T1000 (cell line): ENCODE measurements at places on chromosomes 3 and 15.

DNA sequence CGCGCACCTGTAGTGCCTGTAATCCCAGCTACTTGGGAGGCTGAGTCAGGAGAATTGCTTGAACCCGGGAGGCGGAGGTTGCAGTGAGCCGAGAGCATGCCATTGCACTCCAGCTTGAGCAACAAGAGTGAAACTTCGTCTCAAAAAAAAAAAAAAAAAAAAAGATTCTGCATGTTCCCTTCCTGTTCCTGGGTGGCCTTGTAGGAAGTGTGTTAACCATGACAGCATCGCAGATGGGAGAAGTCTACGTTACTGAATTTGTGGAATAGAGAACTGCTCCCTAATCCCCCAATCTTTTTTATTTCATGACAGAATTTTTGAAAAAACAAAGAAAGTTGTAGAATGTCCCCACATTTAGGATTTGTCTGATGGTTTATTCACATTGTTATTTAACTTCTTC, 45.4 kb downstream of the FOXL2 start:
- no peak for DNase-seq

GRCh38 chr3:67433109-67433508, 221.3 kb downstream of the SUCLG2 start:
- no peak for DNase-seq

GRCh38 chr15:63040954-63041353, 1.6 kb upstream of the TPM1 start:
- DNase-seq = no peak

DNA sequence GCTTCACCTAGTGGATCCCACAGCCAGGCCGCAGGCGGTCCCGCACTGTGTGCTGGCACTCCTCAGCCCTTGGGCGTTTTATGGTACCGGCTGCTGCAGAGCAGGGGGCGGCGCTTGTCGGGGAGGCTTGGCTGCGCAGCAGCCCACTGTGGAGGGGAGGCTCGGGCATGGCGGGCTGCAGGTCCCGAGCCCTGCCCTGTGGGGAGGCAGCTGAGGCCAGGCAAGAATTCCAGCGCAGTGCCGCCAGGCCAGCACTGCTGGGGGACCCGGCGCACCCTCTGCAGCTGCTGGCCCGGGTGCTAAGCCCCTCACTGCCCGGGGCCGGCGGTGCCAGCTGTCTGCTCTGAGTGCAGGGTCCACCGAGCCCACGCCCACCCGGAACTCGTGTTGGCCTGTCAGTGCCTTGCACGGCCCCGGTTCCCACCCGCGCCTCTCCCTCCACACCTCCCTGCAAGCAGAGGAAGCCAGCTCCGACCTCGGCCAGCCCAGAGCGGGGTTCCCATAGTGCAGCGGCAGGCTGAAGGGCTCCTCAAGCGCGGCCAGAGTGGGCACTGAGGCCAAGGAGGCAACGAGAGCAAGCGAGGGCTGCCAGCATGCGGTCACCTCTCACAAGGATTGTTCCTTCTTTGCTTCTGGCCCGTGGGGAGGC, 435.0 kb upstream of the ATP10A start:
- no peak for DNase-seq

DNA sequence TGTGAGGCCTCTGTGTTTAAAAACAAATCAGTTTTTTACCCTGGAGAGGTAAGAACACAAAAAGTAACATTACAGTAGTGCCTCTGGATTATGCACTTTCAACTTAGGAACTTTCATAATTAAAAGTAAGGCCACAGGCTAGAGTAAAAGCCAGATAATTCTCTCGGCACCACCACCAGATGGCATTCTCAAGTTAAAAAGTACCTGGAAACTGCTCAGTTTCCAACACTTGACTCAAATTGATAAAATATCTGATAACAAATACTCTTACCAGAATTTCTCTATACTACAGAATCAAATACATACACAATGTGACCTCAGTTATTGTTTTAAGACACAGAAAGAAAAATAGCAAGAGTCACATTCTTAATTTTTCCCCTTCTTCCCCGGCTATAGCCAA, 19.9 kb downstream of the SPICE1 start:
- no peak for DNase-seq

GRCh38 chr3:197730200-197730599, 6.5 kb downstream of the RUBCN start:
- DNase-seq = peak; percentile 18

GRCh38 chr15:85563328-85563727, 182.9 kb downstream of the AKAP13 start:
- no peak for DNase-seq

DNA sequence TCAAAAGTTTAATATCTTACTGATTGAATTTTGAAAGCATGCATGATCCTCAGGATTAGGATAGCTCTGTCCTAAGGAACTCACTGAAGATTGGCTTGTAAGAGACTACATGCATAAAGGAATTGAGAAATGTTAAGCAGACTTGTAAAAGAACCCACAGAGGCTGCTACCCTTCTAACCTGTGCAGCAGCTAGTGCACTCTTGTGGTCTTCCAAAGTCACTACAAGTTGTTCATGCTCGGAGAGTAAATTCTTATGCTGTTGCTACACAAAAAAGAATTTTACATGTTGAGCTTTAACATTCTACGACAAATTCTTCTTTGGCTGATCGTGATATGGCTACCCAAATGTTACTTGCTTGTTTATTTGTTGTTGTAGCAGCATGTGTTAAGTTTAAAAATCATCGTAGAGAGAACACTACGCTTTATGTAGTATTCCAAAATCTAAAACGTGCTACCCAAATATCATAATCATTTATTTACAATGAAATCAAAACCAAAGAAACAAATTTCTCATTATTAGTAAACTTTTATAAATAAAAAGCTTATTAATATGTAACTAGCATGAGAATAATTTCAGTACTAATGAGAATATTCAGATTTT, 55.0 kb downstream of the GOLIM4 start:
- DNase-seq = no peak

GRCh38 chr3:179794355-179794754, 141.5 kb downstream of the USP13 start:
- DNase-seq = no peak

- DNase-seq = peak; percentile 75
Measured at GRCh38 chr3:63911873-63912767, at the start of gene SCAANT1. SCAANT1 (minus strand) TSS chr3:63912383.

DNA sequence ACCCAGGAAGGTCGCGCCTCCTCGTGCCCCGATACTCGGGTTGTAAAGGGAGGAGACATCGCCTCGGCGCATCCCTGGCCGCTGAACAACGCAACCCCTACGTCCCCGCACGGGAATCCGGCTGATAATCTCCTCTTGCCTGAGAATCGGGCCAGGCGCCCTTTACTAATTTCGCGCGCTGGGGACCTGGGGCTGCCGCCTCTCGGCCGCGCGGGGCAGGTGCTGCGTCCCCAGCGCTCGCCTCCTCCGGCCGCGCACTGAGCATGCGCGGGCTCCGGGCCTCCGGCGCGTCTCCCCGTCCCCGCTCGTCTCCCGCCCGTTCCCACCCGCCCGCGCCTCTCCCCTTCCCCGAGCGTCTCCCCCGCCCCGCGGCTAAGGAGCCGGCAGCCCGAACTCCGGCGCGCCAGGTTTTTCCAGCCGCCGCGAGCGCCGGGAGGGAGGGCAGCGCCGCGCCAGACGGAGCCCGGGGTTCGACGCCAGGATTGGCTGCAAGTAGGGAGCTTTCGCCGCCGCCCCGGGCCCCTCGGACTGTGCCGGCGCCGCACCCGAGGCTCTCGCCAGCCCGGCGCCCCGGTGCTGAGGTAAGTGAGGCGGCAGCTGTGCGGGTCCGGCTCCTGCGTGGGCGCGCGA, at the start of gene CNTN4:
Gene CNTN4, plus strand, starts transcription at position 469 of the 630 bp plus-strand sequence.
- DNase-seq = peak; percentile 82

GRCh38 chr3:15501126-15501525, 20.4 kb downstream of the COLQ start:
- DNase-seq = no peak

DNA sequence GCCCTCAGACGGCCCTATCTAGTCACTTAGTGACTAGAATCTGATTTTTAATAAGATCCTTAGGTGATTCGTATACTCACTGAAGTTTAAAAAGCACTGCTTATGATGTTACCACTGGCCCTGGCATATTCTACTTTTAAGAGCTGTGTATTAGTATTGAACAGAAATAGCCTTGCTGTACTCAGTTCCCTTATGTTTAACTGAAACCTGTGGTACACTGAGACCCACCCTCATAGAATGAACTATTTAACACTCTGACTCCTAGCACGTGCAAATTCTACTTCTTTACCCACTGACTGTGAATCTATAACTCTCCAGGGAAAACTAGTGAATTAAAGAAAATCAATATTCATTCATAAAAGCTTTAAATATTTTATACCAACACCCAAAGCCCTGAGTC, 108.9 kb downstream of the CCNL1 start:
- no peak for DNase-seq

DNA sequence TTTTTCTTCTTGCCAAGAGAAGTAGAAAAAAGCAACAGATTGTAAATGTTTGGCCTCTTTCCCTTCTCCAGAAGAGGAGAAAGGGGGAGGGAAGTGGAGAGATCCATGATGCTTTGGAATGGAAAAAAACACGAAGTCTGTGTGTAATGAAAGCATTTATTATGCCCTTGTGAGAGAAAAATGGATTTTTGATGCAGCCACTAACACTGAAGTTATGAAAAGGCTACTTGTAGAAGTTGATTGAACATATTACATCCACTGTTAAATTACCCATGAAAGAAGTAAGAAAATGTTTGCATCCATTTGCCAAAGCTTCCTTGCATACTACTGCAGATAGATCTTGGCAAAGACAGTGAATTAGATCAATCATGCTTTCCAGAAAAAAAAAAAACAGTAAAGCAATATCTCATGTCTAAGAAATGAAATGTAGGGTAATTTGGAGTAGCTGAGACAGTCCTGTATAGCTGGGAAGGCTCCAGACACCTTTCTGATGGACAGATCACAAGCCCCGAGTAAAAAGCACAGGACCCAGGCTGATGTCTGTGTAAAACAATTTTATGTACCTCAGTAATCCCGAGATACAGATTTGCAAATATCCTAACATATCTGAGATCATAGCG, 295.5 kb downstream of the PLOD2 start:
- DNase-seq = no peak

- DNase-seq = no peak
Measured at GRCh38 chr15:62469874-62470688, 305.0 kb upstream of the C2CD4B start.

DNA sequence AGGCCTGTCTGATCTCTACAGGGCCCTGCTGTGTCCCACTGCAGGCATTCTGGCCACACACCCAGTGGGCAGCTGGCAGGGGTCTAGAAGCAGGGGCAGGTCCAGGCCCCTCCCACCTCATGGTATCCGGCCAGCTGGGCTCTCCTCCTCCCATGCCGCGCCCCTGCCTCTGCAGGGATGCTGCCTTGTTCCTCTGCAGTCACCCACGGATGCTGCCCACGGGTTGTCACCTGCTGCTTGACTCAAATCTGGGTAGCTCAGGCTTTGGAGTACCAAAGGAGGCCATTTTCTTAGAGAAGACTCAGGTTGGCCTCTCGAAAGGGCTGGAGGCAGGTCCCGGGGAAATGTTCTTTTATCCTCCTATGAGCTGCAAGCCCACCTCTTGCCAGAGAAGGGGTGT, 25.0 kb downstream of the EFCAB12 start:
- DNase-seq = no peak
